ENCODE measurements at places on chromosomes 12 and 14.

GRCh38 chr12:49902399-49903350, 1.0 kb downstream of the FAIM2 start:
- no peak for DNase-seq

DNA sequence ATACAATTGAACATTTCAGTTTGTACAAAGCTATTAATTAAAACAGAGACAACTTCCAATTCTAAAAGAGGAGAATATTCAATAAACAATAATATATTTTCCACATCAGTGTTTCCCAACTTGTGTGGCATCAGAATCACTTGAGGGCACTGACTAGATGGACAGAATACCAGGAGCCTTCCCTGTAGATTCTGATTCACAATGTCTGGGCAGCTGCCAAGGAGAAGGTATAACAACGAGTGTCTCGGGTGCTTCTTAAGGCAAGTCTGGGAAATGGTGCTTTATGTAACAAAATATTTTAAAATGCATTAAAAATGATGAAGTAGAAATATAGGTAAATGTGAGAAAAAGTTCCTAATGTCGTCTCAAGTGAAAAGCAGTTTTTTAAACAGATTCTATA, 26.2 kb downstream of the GALC start:
- no peak for DNase-seq

GRCh38 chr14:53999061-53999488, 42.5 kb upstream of the BMP4 start:
- no peak for DNase-seq

DNA sequence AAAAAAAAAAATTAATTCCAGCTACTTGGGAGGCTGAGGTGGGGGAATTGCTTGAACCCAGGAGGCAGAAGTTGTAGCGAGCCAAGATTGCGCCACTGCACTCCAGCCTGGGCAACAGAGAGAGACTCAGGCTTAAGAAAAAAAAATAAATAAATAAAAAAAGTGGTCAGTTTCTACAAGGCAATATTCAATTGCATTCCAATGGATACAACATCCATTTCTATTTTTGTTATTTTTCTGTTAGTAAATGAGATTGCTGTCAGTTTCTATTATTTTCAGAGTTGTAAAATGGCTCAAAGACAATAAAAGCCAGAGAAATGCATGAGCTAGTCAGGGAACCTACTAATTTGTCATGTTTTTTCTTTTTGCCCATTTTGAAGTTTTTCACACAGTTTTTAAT, 119.2 kb downstream of the PDE3A start:
- DNase-seq: no peak

DNA sequence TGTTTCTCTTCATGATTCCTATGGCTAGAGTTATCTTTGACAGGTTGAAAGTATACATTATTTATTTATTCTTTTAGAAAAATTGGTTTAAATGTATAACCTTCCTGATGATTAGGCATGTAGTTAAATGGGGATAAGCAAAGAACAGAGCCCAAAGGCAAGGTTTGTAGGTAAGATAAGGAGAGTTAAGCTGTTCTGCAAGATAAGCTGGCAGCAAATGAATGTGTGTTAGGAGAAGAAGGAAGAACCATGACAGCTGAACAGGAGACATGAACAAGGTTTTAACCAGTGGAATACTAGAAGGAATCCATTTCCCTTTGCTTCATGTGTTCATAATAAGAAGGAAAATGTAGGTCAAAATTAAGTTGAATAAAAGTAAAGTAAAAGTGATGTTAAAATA, 1330.1 kb upstream of the USP15 start:
- no peak for DNase-seq

GRCh38 chr14:54622192-54622958, 55.4 kb downstream of the SAMD4A start:
- DNase-seq: peak; percentile 72

- DNase-seq: peak; percentile 18
Observed at GRCh38 chr14:53953002-53953827, 3.4 kb downstream of the BMP4 start.

- DNase-seq: no peak
Observed at GRCh38 chr12:117724543-117724942, 244.2 kb downstream of the KSR2 start.

DNA sequence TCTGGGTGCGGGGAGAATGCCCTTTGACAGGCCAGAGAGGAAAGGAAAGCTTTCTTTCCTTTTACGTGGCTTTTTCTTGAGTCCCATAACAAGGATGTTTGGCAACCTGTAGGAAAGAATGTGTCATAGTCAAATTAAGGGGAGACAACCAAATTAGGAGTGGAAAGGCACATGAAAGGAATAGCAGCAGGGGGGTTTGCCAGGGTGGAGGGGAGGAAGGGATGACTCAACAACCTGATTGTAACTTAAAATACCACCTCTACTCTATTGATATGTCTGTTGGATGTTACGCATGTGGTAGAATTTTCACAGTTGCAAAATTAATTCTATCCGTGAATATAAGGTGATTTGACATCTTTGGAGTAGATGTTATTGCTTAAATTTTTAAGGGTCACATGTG, 28.5 kb upstream of the MYBPC1 start:
- DNase-seq: peak; percentile 35

- no peak for DNase-seq
Observed at GRCh38 chr12:98911396-98911795, 266.3 kb downstream of the APAF1 start.

DNA sequence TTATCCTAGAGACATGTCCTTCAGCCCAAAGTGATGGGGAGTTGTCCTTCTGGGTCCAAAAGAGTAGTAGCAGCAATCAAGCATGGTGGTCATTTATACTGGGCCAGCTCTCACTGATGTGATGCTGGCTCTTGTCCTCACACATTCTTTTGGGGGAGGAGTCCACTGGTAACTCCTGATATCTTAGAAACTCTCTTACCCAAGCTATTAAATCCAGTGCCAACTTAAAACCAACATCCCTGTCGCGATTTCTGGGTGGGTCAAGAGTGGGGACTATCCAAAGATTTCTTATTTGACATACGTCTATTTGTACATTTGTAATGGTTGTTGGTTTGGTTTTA, 24.6 kb downstream of the DDX47 start:
- no peak for DNase-seq

DNA sequence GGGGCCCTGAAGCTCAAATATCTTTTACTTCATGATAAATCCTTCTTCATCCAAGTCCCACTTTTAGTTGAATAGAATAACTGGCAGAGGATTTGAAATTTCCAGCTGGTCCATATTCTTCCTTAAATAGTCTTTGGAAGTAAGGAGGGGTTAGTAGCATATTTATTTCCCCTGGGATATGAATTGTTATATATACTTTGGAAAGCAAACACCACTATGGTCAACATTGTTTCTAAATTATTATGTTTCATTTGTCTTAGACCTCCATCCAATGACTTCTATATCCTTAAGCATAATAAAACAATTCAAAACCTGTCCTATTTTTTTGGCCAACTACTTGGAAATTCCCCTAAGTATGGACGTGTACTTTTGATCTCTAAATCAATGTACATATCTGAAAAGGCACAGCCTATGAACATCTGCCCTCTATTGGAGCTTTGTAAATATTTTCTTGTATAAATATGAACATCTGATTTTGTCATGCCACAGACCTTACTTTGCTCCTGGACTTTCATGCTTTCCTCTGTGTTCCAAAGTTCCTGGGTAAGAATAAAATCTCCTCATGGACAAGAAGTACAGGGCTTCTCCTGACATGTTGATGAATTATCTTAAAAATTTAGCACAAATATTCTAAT, 1212.0 kb downstream of the GALC start:
- DNase-seq: no peak

DNA sequence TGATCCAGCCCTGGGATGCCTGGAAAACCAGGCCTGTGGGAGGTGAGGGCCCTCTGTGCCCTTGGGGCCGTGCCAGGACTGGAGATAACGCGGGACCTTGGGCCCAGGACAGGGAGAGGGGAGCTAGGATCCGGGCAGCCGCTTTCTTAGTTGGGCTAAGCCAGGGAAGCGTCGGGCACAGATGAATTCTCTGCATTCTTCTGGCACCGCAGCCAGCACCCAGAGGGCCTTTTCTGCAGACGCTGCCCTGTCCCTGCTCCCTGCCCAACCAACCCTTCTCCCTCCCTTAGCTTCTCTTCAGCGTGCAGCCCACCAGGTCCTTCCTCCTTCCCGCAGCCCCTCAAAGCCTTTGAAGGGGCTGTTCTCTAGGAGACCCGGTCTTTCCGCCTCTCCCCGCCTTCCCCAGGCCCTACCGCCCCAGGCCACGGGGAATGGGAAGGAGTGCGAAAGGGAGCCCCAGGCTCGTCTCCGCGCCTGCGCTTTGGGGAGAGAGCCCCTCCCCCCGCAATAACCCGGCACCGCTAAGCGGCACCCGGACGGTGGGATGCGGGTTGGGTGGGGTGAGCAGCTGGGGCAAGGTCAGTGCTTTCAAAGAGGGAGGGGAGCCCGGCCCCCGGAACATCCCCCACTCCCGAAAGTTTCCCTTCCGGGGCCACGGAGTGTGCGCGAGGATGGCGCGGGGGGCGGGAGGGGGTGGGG, 663 bp downstream of the NCKAP5L start:
- peak; percentile 25 for DNase-seq

- no peak for DNase-seq
Observed at GRCh38 chr12:71870416-71870815, 30.9 kb downstream of the TBC1D15 start.

DNA sequence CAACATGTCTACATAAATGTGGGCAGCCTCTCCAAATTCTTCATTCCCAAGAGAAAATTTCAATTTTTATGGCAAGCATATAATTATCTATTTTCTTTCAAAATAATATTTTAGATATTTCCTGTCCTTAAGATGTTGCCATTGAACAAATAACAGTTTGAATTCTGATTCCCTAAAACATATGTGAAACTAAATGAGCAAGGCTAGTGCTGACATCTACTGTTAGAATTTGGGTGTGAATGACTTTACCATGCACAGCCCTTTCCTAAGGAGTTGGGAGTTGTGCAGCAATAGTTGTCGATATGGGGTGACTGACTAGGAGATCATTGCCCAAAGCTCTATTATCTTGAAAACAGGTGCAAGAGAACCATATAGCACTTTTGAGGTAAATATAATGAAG, 108.2 kb upstream of the SLC38A4 start:
- no peak for DNase-seq

DNA sequence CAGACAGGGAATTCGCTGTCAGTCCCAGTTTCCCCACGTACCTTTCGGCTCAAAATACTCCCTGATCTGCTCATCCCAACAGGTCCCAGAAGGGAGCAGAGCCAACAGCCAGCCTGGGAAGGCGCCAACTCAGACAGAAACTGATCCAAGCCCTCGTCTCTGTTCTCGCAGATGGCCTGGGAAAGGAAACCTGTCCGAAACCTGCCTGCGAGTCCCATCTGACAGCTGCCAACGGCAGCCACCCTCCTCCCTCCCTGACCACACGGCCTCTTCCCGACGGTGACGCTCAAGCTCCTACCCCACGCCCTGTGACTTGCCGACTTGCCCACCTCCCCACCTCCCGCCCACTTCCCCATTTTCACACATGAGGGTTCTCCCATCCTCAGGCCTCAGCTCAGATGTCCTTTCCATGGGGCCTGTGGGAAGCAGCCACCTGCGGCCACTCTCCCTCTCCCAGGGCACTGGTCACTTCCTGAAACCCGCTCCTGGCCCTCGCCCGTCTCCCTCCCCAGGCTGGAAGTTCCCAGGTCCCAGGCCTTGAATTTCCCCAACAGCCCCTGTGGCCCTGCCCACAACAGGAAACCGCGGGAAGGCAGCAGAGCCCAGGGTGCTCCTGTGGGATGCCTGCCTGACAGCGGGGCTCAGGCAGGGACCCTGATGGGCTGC, 60.9 kb upstream of the FBRSL1 start:
- no peak for DNase-seq

DNA sequence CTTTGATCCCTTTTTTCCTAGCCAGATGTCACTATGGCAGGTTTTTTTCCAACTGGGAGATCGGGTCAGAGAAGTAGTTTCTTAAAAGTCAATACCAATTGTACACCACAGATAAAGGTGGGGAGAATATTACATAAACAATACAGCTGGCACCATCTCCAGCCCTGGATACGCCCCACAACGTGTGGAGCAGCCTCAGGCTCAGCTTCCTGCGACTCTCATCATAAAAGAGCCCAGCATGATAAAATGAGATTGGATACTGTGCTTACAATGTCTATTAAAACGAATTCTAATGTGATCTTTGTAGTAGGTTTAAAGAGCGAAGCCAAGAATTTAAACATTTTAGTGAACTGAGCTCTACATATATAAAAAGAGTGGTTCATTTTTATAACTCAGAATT, 21.5 kb downstream of the EFCAB11 start:
- no peak for DNase-seq

GRCh38 chr12:76746516-76746915, 17.4 kb upstream of the ZDHHC17 start:
- no peak for DNase-seq

GRCh38 chr12:118282767-118283166, 89.9 kb downstream of the TAOK3 start:
- no peak for DNase-seq

GRCh38 chr12:124020514-124020949, 47.5 kb downstream of the ZNF664 start:
- DNase-seq: no peak

GRCh38 chr12:83664650-83665049, 977.9 kb downstream of the TMTC2 start:
- DNase-seq: no peak

GRCh38 chr12:102911320-102911719, 5.7 kb downstream of the PAH start:
- DNase-seq: no peak

DNA sequence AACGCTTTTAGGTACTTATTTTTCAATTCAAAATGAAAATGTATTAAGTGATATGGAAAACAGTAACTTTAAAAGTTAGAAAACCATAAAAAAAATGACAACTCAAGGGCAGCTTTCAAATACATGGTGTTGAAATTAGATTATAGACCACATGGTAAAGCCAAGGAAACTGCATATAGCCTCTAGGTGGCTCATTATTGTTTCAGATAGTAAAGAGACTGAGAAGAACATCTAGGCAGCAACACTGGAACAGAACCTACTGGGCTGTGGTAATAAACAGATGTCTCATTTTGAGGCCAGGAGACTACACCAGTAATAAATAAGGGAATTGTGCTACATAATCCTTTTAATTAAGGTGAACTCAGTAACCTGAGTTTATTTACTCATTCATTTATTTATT, 13.0 kb downstream of the FBXO33 start:
- no peak for DNase-seq

DNA sequence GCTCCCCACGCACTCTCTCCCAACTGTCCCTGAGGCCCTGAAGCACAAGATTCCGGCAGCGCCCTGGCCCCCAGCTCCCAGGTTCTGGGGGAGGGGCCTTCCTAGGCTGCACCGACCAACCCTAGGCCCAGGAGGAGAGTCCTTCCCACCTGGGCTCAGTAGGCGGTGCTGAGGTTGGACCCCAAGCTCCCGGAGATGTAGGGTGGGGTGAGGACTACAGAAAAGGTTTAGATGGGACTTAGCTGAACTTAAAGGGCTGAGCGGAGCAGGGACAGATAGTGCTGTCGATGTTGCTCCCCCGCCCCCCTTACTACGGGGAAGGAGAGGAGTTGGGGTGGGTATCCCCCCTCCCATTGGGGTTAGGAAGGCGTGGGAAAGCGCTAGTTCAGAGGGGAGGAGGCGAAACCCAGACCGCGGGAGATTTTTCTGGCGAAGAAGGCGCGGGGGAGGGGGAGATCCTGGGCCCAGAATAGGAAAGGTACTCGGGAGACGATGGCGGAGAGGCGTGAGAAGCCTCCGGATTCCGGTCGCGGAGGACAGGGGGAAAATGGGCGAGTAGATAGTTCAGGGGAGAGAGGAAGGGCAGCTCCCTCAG, 4.2 kb upstream of the BAZ2A start:
- peak; percentile 45 for DNase-seq

GRCh38 chr14:33509454-33509853, 441.4 kb downstream of the EGLN3 start:
- no peak for DNase-seq

GRCh38 chr12:25106818-25107217, 88.1 kb downstream of the DNAI7 start:
- DNase-seq: no peak
